ENCODE measurements at places on chromosomes 12 and 14. TPM values are rescaled to one million over a fixed set of nuclear protein-coding genes. Genes with fewer than 3 reads are reported as not detected.

The LIN7A gene
- 3.1 TPM for total RNA-seq

The CBLN3 gene
- total RNA-seq = 5.5 TPM

The TAC3 gene
- total RNA-seq = not detected

The GTF2A1 gene
- 36.5 TPM for total RNA-seq

The DIO2 gene
- total RNA-seq = 4.3 TPM

The TMEM119 gene
- 61.6 TPM for total RNA-seq

The LRRIQ1 gene
- 0.62 TPM for total RNA-seq

The ESRRB gene
- not detected for total RNA-seq

The ANAPC5 gene
- 158 TPM for total RNA-seq

The SLC41A2 gene
- total RNA-seq = 23.0 TPM

The DEPDC4 gene
- total RNA-seq = 3.2 TPM

The SOX5 gene
- total RNA-seq = 18.2 TPM

The SMIM10L1 gene
- 5.7 TPM for total RNA-seq

The OS9 gene
- 276 TPM for total RNA-seq

The KRT6C gene
- total RNA-seq = not detected

The PPM1H gene
- total RNA-seq = 0.22 TPM

The LYSET gene
- 7.4 TPM for total RNA-seq

The MAPK1IP1L gene
- total RNA-seq = 19.7 TPM

The OAS1 gene
- total RNA-seq = 0.33 TPM

The PLBD1 gene
- 1.4 TPM for total RNA-seq

The NR4A1 gene
- 3.9 TPM for total RNA-seq

The GAPDH gene
- 7,219 TPM for total RNA-seq

The TAS2R42 gene
- total RNA-seq = not detected
